ENCODE measurements at places on chromosomes 11 and 22.

DNA sequence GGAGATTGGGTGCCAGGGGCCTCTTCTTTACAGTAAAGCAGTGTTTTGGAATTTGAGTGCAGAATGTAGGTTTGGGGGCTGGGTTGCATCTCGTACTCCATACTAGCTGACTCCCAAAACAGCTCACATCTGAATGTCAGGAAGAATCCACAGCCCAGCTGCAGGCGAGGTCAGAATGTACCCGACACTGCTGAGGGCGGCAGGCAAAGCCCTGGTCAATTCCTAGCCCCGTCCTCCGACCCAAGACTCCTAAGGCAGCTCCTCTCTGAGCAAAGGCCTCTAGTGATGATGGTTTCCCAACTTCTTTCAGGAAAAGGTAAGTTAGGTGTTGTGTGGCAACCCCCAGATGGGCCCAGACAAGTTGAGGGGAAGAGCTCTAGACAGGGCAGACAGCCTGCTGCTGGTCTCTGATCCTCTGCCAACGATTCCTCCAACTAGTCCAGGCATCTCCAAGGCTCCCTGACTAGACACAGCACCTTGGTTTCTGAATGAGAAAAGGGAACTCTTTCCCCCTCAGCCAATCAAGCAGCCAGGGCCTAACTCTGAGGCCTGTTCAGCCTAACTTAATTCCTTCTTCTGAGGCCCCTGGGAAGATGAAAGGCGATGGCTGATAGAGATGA lies 8.6 kb downstream of the LARGE2 start:
- DNase-seq: no peak

DNA sequence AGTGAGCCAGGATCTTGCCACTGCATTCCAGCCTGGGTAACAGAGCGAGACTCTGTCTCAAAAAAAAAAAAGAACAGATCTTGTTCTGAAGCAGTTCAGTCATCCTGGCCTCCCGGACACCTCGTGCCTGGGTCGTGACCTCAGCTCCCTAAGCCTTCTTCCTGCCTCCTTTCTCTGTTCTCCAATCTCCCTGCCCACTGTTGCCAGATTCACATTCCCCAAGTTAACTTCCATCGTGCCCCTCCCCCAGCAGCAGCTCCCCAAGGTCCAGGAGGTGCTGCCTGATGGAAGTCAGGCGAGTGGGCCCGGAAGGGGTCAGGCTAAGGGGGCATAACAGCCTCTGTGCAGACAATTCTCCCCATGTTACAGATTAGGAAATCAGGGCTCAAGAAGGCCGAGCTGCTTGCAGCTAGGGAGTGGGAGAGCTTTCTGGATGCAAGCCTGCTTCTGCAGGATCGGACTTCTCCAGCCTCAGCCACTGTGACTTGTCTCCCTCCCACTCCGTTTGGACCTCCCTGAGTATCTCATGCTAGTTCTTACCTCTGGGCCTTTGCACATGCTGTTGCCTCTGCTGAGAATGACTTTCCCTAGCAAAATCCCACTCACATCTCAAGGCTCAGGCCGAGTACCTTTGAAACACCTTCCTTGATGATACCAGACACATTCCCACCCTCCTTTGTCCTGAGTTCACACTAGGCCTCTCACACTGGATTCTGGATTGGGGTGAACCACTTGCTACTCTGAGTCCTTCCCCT lies 14.3 kb upstream of the TMEM184B start:
- DNase-seq: no peak

- DNase-seq: no peak
Measured at GRCh38 chr22:20656516-20656901, 117.4 kb upstream of the SERPIND1 start.

GRCh38 chr11:83835423-83835822 lies 549.3 kb upstream of the CCDC90B start:
- DNase-seq: no peak

DNA sequence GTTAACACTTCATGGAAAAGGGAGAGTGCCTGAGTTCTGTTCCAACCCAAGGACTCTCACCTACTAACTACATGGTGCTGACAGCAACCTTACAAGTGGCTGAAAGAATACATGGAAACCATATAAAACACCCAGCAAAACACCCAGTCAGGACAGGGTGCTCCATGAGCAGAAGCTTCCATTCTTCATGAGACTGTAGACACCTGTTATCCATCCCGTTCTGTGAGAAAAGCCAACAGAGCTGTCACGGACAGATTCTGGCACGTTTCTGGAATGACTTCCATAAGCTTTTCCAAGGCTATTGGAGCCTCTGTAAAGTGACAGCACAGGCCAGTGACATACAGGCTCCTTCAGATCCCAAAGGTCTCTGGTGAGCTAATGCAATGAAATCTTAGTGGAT lies 23.2 kb downstream of the PRR14L start:
- DNase-seq: no peak

GRCh38 chr11:130719220-130719915 lies 196.9 kb downstream of the SNX19 start:
- no peak for DNase-seq

DNA sequence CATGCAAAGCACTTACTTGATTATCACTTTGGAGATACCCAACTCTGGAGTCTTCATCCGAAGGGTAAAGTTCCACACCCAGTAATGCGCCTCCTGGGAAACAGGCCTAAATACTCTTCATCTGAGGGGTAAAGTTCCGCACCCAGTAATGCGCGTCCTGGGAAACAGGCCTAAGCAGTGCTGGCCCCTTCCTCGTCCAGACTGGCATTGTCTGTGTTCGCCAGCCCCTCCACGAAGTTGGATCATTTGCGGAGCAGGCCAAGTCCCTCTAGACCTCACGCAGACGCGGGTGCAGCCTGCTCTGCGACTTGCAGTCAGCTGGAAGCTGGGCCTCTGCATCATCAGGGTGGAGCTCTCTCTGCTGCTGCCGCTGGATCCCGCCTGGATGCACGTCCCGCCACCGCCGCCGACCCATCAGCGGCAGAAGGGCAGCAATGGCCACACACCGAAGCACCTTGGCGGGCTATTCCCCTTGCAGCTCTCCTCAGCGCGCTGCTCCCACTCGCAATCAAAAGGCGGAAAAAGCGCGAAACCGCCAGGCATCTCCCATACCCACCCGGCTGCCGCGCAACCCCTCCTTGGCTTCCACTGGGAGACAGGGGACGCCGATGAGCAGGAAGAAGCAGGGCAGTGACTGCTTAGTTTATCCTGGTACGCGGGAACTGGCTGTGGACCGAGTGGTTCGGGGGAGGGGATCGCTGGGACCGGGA lies 34.1 kb upstream of the GLYATL1 start:
- DNase-seq: no peak

DNA sequence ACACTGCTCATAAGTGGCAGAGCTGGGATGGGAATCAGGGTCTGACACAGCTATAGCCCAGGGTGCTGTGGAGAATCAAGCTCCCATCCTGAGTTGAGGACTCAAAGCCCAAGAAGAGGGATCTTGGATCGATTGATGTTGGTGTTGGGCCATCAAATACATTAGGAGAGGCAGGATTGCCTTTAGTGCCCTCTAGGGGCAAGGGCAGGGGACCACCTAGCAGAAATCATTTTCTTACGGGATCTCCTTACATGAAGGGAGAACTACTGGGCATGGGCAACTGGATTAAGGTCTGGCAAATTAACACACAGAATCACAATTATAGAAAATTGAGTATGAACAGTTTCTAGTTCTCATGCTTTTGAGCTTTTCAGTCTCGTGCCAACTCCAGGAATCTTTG lies 24.9 kb upstream of the EMSY start:
- DNase-seq: no peak

GRCh38 chr11:62680825-62681240 lies 2.0 kb upstream of the UBXN1 start:
- peak; percentile 70 for DNase-seq

DNA sequence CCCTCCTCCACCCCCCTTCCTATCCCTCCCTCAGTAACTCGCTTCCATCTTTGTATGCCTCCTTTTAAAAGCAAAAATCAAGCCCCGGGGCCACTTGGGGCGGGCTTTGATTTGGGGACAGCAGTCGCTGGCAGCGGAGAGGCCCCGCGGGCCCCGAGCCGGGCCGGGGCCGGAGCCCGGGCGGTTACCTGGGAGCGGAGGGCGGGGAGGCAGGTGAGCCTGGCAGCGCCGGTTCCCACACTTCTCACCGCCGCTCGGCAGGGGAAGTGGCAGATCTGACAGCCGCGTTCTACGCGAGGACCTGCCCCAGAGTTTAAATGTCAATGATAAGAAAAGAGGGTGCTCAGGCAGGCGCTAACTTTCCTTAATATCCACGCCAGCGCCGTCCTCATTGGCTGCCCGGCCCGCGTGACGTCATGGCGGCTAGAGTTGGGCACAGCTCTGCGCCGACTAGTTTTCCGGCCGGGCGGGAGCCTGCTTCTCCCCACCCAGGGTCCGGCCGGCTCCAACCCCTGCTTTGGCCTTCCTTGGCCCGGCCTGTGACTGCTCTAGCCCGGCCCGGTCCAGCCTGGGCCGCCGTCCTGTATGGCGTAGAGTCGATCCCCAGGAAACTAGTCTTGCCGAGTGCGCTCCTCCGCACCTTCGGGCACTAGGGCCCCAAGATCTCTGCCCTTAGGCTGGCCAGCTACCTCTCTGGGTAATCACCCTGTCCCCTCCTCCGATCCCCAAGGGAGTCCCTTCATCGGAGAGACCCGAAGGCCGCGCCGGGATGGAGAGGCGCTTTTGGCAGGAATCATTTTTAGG lies 6.7 kb upstream of the PAX6 start:
- no peak for DNase-seq

DNA sequence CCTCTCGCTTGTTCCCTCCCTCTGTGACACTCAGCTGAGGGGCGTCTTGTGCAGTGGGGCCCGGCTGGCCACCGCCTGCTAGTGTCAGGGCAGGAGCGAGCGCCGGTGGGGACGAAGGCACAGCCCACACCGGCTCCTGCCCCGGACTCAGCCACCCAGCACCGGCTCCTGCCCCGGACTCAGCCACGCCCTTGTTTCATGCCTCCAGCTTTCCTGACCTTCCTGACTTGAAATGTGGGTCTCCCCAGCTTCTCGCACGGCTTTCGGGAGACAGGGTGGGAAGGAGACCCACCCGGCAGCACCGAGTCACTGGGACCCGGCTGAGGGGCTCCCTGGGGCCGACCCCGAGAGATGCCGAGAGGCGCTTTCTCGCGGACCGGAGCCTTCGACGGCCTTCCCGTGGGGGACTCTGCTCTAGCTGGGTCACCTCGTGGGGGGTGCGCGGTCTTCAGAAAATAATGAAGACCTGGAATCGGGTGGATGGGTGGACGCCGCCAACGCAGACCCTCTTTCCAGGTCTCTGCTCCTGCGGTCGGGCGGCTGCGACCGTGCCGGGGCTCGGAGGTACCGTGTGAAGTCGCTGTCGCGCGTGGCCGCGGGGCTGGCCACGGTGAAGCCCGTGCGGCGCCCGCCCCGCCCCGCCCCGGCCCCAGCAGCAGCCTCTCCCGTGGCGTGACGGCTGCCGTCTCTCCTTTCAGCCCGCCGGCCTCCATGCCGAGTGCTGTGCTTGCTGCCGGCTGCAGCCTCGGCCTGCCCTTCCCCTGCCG lies 10.2 kb downstream of the GLB1L2 start:
- no peak for DNase-seq

DNA sequence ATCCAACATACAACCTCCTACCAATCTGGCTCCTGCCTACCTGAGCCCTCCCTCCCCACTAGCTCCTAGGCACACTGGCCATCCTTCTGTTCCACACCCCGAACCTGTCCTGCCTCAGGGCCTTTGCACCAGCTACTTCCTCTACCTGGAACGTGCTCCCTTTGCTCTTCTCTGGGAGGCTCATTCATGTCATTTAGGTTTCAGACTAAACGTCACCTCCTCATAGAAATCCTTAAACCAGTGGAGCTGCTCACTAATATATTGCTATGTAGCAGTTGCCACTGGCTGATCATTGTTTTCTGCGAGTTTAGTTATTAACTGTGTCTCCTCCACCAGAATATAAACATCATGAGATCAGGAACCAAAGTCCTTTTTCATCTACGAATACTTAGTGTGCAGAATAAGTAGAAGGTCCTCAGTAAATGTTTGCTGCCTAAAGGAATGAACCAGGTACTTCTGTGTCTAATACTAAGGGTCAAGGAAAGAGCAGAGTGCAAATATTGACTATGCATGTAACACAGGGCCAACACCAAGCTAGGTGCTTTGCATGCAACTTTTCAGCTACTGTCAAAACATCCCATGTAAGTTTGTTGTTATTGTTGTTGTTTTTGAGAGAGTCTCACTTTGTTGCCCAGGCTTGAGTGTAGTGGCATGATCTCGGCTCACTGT lies 277.6 kb upstream of the SYN3 start:
- DNase-seq: no peak

DNA sequence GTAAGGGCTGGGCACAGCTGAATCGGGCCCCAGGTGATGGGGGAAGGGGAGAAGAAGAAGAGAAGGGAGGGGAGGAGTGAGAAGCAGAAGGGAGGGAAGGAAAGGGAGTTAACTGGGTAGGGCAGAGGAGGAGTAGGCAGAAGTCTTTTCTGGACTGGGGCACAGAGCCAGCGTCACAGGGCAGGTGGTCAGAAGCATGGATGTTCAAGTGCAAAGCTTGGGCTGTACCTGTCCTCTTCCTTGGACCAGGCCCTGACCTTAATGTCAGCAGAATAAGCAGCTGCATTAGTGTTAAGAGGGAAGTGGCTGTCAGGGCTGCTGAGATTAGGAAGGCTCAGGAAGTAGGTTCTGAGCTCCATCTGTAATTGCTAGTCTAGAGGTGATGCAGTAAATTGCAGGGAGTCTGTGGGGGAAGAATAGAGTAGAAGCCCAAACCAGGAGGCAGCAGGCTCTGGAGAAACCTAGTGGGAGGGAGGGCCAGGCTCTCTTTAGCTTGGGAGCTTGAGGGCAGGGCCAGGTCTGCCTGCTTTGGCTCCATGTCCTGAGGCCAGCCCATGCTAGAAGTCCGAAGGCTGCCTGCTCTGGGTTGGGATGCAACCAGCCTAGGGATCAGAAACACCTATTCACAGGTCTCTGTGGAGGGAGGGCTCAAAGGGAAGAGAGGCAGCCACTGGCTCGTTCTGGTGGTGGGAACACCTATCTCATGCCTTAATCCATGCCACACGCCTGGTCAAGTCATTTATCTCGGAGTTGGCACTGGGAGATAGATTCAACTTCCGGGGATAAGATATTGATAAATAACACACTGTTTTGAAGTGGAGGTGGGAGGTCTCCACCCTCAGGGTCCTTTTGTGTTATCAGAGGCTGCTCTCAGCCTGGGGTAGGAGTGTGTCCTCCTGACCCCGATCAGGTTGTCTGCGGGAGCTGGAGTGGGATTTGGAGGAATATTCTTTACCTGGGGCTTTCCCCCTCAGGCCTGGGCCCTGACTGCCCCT lies 1.7 kb upstream of the UCP3 start:
- DNase-seq: no peak

All from AG09319 (cell line).